ENCODE measurements at places on chromosomes 6 and 20. TPM values are rescaled to one million over a fixed set of nuclear protein-coding genes. Genes with fewer than 3 reads are reported as not detected.

The TPBG gene
- total RNA-seq, result 21.8 TPM

The SYNCRIP gene
- 96.8 TPM for total RNA-seq

The PRSS16 gene
- total RNA-seq, result 6.1 TPM

The NHLRC1 gene
- total RNA-seq, result 0.64 TPM

The SYCP2 gene
- total RNA-seq, result 2.1 TPM

The CUL9 gene
- 55.4 TPM for total RNA-seq

The BEND3 gene
- 5.8 TPM for total RNA-seq

The TNNC2 gene
- total RNA-seq, result not detected

The LST1 gene
- 1.7 TPM for total RNA-seq

The CLDN20 gene
- 0.23 TPM for total RNA-seq

The POU5F1 gene
- total RNA-seq, result 88.7 TPM

The TSPO2 gene
- total RNA-seq, result not detected
